Kidney capillary endothelial cell (primary cell): ENCODE measurements at places on chromosomes 1 and 21.
A peak's percentile ranks its signal among the peaks of the same experiment; 100 is the strongest.

- no peak for DNase-seq
Measured at GRCh38 chr21:34950980-34951379, 98.1 kb downstream of the RUNX1 start.

DNA sequence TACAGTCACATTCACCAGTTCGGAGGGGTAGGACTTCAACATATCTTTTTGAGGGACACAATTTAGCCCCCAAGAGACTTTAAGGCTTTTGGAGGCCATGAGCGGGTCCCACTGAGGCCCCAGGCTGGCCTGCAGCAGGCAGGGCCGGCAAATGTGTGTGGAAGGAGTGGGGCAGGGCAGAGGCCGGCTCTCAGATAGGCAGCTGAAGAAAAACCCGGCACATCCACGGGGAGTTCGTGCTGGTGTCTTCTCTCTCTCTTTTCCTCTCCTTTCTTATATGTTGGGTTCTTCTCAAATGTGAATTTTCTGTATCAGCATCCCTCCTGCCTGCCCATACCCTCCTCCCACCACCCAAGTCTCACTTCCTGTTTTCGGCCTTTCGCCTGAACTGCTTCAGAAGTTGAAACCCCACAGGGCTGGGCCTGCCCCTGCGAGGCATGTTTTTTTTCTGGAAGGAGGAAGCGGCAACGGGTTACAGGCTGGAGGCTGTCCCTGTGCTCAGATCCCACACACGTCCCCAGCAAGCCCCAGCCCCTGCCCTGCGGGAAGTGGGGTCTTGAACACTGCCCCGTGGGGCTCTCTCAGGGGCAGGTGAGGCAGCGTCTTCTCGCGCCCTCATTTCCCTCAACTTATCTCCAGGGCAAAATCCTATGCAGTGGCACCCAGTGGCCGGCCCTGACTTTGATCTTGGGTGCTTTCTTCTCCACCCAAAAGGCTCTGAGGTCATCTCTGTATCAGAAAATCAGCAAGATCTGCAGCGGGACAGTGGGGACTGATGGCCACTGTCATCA, 9.7 kb upstream of the UMODL1 start:
- DNase-seq: no peak

DNA sequence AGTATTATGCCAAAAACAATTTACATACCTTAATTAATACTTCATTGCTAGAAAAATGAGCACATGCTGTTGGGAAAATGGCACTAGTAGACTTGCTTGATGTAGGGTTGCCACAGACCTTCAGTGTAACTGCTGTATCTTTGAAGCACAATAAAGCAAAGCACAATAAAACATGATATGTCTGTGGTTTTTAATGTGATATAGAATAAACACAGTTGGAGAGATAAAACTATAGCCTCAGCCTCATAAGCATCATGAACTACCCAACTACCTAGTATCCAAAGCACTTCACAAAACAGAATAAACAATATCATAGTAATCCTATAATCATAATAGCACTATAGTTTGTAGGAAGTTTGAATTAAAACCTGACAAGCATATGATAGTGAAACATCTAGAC, 143.5 kb downstream of the SYT14 start:
- no peak for DNase-seq

- no peak for DNase-seq
Measured at GRCh38 chr1:241422470-241422869, 65.5 kb upstream of the RGS7 start.

DNA sequence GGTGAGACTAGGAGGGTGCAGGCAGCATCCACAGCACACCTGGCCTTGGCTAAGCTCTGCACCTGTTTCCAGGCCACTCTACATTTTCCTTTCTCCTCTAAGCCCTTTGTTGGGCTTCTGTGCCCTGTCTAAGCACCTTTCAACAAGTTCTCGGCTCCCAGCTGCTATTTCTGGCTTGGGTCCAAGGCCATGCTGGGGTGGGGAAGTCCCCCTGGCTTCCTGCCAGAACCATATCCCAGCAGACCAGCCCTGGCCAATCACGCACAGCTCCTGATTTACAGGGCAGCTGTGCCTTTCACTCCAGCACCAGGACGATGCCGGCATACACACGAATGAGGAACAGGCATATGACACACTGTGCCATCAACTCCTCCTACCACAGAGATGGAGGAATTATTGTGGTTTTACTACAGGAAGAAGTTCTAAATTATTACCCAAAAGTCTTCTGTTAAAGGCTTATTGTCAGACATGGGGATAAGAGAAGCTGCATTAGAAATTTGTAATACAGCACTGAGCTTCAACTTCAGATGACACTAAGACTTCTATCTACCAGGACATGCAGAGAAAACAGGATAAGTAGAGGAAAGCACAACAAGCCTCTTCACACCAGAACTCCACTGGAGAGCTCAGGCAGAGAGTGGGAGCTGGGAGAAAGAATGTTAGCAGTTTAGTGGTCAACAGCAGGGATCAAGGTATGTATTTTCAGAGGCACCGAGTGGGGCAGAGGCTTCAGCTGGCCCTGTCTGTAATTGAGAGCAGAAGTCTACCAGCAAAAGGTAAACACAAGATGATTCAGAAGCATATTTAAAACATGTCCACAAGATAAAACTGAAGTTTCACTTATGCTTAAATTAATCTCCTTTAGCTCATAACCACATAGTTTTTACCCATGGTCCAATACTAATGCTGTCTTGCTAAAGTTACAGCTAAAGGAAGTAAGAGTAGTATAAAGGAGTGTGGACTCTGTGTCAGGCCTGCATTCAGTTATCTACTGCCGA, 37.4 kb downstream of the TRIT1 start:
- peak; percentile 12 for DNase-seq

GRCh38 chr1:86875722-86876121, 38.2 kb downstream of the SELENOF start:
- no peak for DNase-seq

GRCh38 chr1:242839101-242839500, 314.6 kb upstream of the PLD5 start:
- no peak for DNase-seq

DNA sequence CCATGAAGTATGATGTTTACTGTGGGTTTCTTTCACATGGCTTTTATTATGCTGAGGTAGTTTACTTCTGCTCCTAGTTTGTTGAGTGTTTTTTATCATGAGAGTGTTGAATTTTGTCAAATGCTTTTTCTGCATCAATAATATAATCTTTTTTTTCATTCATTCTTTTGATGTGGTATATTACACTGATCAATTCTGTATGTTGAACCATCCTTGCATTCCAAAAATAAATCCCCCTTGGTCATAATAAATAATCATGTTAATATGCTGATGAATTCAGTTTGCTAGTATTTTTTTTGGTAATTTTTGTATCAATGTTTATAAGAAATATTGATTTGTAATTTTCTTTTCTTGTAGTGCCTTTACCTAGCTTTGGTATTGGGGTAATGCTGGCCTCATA, 97.9 kb upstream of the ZNF648 start:
- no peak for DNase-seq

GRCh38 chr1:202405928-202406327, 57.4 kb downstream of the PPP1R12B start:
- DNase-seq: no peak

DNA sequence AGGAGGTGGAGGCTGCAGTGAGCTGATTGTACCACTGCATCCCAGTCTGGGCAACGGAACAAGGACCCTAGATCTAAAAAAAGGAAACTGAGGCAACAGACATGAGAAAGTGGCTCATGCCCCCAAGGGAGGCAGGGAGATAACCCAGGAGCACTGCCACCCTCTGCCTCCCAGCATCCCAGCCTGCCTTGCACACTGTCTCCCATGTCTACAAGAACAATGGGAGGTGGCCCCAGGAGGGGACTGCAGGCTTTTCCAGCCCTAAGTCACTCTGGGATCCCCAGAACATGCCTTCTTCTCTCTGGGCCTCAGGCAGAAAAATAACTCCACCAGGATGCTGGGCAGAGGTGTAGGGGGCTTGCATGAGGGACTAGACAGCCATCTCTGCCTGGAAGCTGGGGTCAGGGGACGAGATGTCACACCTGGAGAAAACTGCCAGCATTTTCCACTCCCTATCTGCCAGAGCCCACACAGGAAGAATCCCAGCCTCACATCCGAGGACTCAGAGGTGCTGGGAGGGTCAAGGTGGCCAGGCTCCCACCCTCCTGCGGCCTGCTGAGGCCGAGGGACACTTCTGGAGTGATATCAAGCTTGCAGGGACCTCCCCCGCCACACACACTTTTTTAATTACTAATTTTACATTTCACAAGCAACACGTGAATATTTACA, 21.4 kb downstream of the RUNX3 start:
- no peak for DNase-seq

GRCh38 chr1:160590488-160590887, 11.2 kb upstream of the CD84 start:
- DNase-seq: no peak

GRCh38 chr21:35197191-35197590, 148.1 kb upstream of the RUNX1 start:
- no peak for DNase-seq

DNA sequence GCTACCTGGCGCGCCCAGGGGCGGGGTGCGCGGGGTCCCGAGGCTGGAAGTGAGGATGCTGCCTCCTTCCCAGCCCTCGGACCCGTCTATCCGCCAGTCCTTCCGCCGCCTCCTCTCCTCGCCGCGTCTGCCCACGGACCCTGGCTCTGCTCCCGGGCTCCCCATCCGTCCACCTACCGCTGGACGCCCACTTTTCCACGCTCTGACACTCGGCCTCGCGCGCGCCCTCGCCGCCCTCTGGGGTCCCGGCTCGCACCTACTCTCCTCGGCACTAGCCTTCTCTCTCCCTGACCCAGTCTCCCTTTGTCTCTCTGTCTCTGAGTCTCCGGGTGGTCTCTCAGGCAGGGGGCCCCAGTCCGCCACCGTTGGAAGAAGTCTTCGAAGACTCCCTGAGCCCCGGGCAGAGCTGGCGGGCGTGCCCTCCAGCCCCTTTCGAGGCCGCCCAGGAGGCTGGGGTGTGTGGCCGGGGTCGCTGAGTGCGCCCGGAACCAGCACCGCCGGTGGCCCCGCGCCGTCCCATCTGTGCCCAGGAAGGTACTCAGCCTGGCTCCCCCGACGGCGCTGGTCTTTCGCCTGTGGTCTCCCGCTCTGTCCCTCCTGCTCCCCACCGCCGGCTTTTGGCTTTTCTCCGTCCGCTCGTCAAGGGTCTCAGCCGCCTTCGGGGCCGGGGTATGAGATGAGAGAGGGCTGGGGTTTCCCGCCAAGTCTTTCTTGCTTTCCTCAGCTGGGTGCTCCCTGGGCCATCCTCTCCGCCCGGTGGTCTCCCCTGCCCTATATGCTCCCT, 610 bp downstream of the DRAXIN start:
- no peak for DNase-seq

DNA sequence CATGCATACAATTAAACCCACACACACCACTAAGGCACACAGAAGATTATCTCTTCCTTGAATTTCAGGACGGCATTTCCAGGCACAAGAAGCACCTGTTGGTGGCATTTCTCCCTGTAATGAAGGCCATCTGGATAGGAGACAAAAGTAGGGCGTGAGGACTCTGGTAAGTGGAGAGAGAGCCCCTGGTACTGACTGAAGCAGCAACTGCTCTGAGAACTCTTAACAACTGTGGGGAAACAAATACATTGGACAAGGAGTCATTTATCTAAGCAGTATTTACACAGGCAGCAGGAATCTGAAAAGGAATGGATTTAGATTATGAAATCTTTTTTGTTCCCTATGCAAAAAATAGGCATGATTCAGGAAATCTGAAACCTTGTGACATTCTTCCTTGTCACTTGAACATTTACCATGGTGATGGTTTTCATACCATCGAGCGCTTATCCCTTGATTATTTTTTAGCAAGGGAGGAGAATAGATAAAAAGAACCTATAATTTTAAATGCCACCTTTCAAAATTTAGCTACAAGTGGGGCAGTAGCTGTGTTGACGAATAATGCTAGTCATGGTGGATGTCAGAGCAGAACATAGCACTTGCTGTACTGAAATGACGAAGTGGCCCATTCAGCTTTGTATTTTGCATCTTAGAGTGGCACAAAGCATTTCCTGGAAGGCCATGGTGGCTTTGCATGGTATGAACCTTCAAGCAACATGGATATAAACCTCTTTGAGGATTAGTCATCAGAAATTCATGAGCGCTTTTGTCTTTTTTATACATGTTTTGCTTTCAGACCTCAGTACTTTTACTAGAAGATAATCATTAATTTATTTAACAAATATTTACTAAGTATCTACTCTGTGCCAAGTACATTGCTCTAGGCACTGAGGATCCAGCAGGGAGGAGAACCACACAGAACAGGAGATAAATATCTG, 362.0 kb downstream of the ADGRL2 start:
- DNase-seq: no peak

DNA sequence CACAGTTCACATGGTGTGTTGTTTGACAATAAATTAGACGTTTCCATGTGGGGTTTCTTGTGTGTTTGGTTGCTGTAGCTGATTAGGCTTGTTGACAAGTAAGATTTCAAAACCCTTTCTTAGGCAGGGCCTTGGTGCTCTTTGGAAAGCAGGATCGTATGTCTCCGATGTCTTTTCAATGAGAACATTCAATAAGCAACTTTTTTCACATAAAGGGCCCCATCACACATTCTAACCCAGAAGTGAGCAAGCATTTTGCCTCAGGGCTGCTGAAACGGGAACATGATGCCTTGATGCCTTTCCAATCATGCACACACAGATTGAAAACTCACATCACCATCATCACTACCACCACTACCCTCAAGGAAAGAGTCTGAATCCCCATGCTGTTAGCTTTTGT, 33.1 kb downstream of the LPAR3 start:
- DNase-seq: no peak

DNA sequence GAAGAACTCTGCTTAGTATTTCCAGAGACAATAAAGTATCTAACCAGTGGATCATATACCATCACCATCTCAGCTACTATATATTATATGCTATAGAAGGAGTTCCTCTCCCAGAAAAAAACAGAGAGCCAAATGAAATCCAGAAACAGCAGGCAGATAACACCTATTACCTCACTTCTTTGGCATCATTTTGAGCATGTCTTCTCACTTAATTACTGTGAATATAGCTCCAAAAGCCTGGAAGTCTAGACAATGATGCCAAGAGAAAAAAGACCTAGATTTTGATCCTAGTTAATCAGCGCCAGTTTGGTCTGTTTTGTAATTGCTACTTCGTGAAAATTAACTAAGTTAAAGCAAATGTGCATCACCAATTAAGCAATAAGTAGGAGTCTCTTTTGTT, 131.3 kb downstream of the EIF4G3 start:
- DNase-seq: no peak

GRCh38 chr1:58204284-58204683, 342.2 kb downstream of the OMA1 start:
- no peak for DNase-seq

DNA sequence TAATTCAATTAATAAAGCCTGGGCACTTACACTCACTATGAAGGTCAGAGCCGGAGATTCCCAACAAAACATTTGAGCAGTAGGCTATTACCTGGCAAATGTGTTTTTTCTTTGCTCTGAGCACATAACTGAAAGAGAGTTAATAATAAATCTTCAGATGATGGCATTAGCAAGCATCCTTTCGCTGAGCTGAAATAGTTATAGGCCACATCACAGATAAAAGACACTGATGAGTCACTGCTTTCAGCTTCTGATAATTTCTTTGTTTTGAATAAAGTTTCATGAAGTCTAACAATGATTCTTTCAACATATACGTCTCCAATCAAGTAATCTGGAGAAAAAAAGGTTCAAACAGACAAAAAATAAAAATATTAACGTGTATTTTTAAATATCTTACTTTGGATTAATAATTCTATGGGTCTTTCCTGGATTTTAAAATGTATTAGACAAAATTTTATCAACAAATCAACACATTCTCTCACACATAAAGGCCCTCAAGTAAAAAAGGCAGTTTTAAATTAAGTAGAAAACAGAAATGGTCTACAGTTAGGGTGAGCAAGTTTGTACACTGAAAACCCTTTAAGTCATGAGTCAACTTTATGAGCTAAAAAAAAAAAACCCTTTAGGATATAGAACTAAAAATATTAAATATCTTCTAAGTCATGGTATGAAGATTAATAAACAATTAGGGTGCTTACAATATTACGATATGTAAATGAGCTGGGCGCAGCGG, 33.1 kb downstream of the LTN1 start:
- peak; percentile 33 for DNase-seq
